ENCODE measurements at places on chromosomes 4 and X.
A peak's percentile ranks its signal among the peaks of the same experiment; 100 is the strongest.

DNA sequence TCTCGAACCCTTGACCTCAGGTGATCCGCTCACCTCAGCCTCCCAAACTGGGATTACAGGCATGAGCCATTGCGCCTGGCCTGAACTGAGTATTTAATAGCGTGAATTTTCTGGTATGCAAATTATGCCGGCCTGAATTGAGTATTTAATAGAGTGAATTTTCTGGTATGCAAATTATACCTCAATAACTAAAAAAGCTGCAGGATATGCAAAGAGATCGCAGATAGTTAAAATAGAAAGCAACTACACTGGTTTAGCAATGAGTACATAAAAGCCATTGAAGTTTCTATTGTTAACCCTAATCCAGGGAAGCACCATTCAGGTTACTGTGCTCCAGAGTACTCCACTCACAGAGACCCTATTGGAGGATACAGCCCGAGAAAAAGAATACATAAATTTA lies 22.8 kb downstream of the FBXW7 start:
- peak; percentile 89 for DNase-seq

GRCh38 chr4:168884251-168885124 lies 125.6 kb downstream of the CBR4 start:
- DNase-seq: no peak

DNA sequence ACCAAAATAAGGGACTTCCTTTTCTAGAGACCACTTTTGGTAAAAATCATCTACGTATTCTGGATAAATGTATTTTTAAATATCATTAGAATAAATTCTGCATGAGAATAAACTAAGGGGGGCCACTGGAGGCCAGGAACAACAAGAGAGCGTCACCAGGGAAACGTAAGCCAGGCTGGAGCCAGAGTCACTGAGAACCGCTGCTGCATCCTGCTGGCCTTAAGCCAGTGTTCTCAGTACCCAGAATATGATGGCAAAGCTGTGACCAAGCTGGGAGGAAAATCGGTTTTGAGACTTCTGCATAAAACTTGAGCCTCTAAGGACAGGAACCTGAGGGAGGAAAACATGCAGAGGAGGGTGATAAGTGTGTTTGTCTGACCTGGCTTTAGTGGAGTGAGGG lies 63.0 kb upstream of the FAM9A start:
- no peak for DNase-seq

DNA sequence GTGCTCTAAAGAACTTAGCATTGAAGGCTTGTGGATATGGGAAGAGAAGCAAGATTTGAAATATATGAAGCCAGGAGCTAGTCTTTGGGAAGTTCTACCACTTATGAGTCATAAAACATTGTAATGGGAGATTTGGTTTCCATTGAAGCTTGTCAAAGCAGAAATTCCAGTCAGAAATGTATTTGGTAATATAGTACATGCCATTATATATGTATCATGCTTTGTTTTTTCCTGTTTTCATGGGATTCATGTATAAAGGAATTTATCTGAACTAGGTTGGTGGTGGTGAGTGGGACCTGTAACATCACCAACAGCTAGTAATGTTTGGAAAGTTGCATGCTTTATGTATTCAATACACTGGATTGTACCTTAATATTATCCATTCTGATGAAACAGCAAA lies 14.6 kb upstream of the DCAF8L2 start:
- DNase-seq: no peak

GRCh38 chrX:19904778-19905367 lies 17.5 kb upstream of the SH3KBP1 start:
- peak; percentile 87 for DNase-seq

- DNase-seq: no peak
These were observed 7.1 kb upstream of the RGS12 start for GRCh38 chr4:3285558-3286334.

- DNase-seq: no peak
These were observed 121.8 kb downstream of the COL4A6 start for GRCh38 chrX:108316456-108316855.

- no peak for DNase-seq
These were observed 137.9 kb downstream of the PJA1 start for GRCh38 chrX:69027181-69028005.

- DNase-seq: no peak
These were observed 116.8 kb downstream of the SMIM20 start for GRCh38 chr4:26030780-26031179.

- peak; percentile 79 for DNase-seq
These were observed 1.1 kb downstream of the RNF150 start for GRCh38 chr4:141132072-141132708.

DNA sequence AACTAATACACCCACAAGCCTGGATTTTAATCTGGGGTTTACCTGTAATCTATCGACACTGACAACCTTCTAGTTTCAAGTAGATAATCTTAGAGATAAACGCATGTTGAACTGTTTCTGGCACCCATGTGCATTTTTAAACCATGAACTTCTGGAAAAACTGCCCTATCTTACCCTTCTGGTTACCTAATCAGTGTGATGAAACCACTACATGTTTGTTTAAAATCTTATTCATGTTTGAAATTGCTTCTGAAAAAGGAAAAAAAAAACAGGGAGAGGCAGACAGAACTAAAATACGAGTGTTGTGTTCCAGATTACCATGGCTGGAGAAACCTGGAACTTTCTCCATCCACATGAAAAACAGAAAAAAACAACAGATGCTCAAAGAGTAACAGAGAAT lies 139.3 kb downstream of the MID1IP1 start:
- no peak for DNase-seq

GRCh38 chrX:27998666-27999065 lies 17.4 kb upstream of the DCAF8L1 start:
- DNase-seq: no peak

DNA sequence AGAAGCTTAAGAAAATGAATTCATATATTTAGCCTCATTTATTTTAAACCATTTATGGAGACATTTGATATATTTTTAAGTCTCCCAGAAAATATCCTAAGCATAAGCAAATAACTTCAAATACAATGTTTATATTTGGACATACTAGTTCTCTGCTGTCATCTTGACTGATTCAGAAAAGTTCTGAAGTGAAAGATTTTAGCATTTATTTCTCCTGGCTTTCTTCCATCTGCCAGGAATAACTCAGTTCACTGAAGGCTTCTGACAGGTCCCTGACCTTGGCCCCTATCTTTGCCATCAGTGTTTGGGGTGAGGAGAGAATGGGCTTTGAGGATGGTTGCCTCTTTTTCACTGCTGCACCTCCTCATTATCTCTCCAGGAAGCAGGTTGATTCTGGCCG lies 115.7 kb downstream of the SLIT2 start:
- no peak for DNase-seq

DNA sequence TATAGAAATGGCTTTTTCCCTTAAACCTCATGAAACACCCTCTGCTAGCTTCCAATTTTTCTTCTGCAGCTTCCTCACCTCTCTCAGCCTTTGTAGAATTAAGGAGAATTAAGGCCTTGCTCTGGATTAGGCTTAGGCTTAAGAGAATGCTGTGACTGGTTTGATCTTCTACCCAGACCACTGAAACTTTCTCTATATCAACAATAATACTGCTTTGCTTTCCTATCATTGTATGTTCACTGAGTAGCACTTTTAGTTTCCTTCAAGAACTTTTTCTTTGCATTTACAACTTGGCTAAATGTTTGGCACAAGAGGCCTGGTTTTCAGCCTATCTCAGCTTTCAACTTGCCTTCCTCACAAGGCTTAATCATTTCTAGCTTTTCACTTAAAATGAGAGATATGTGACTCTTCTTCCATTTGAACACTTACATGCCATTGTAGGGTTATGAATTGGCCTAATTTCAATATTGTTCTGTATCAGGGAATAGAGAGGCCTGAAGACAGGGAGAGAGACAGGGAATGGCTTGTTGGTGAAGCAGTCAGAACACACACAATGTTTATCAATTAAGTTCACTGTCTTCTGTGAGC lies 28.2 kb downstream of the TMEM154 start:
- no peak for DNase-seq

- no peak for DNase-seq
These were observed 105.6 kb downstream of the APOOL start for GRCh38 chrX:85109235-85109634.

GRCh38 chrX:45762699-45763647 lies 562.3 kb upstream of the DIPK2B start:
- no peak for DNase-seq

DNA sequence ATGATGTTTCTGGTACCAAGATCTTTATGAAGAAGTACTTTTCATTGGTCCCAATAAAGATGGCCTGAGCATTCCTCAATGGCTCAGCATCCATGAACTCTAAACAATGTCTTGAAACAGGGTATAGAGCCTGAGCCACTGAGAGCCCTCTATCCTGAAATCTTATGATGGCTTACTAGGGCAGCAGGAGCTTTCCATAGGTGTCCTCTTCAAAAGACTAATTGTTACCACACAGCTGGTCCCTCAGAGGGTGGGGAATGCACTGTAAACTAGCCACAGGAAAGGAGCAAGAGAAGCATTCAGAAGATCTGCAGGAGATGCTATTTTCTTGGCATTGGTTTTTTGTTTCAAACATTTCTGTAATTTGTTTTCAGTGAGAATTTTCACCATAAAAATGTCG lies 5.6 kb upstream of the BANK1 start:
- DNase-seq: no peak

DNA sequence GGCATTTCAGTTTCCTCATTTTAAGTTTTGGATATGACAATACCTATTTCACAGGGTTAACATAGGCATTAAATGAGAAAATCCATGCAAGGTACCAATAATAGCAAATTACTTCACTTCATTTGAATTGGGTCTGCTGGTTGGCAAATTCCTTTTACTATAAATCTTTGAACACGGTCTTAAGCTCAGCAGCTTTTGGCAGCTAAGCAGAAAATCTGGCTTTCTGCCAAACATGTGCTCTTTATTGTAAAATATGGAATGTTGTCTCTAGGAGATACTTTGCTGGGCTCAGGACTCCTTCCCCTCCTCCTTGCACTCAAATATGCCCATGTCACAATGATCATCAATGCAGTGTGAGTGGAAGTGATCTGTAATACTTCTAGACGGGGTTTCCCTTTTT lies 16.8 kb upstream of the DMP1 start:
- DNase-seq: no peak

GRCh38 chr4:184268584-184269160 lies 51.0 kb upstream of the ENPP6 start:
- DNase-seq: peak; percentile 14

DNA sequence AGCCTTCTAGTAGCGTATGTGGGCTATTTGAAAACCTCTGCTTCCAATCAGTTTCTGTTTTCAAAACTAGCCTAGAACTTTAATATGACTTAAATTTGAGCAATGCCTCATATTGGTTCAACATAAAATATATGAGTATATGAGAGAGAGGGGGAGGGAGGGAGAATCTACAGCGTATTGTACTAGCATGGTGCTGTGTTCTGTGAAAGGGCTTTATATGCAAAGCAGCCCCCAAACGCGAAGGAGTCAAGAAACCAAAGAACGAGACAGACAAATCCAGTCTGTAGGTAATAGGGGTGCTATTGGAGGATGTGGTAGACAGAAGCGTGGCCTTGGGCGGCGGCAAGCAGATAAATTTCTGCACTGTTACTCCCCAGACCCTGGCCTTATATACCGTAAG lies 784 bp upstream of the ANXA5 start:
- DNase-seq: peak; percentile 23

GRCh38 chr4:119138046-119138445 lies 2.4 kb downstream of the MYOZ2 start:
- no peak for DNase-seq

GRCh38 chr4:185774845-185775680 lies 36.9 kb downstream of the SORBS2 start:
- DNase-seq: no peak

DNA sequence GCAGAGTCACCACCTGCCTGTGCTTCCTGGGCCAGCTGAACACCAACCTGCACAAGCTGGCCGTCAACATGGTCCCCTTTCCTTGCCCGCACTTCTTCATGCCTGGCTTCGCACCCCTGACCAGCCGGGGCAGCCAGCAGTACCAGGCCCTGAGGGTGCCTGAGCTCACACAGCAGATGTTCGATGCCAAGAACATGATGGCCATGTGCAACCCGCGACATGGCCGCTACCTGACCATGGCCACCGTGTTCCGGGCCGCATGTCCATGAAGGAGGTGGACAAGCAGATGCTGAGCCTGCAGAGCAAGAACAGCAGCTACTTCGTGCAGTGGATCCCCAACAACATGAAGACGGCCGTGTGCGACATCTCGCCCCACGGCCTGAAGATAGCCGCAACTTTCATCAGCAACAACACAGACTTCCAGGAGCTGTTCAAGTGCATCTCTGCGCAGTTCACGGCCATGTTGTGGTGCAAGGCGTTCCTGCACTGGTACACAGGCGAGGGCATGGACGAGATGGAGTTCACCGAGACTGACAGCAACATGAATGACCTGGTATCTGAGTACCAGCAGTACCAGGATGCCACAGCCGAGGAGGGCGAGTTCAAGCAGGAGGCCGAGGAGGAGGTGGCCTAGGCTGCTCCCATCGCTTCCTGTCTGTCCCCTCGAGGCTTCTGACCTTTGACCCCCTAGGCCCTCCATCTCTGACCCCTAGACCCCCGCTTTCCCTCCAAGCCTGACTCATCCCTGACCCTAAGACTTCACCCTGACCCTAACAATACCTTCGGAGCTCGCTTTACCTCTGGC lies 170.3 kb downstream of the THOC2 start:
- DNase-seq: no peak

DNA sequence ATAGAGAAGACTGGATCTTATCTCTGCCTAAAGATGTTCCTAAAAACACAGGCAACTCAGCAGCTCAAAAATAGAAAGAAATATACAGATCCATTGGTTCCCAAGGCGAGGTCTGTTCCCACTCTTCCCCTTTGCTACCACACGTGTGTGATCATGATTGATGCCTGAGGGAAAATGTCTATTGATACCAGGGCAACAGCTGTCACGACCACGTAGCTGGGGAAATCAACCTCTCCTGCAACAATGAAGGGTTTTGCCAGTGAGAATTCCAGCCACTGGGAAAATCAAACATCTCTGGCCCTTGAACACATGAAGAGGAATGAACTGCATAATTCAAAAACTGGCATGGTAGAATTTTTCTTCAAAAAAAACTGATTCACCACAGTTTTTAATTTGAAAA lies 131.0 kb upstream of the MAP3K15 start:
- no peak for DNase-seq

DNA sequence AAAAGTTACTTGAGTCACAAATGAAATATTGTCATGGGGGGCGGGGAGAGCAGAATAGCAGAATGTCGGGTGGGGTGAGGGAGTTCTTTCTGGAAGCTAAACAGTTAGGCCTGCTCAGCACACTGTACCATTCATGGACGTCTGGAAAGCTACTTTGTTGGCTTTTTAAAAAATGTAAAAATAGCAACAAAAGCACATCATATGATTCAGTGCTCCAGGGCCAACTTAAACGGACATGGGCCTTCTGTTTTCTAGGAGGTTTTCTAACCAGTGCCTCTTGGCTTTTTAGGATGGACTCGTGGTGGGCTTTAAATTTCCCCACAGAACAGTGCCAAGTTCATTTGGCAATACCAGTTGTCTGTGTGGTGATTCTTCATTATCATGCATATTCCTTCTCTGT lies 57.4 kb upstream of the CLCN4 start:
- DNase-seq: no peak

- no peak for DNase-seq
These were observed 36.9 kb downstream of the RP2 start for GRCh38 chrX:46873746-46874145.
